Right hindlimb (tissue), 1 donor: ENCODE measurements at places on chromosomes 16 and 17.
A peak's percentile ranks its signal among the peaks of the same experiment; 100 is the strongest.

DNA sequence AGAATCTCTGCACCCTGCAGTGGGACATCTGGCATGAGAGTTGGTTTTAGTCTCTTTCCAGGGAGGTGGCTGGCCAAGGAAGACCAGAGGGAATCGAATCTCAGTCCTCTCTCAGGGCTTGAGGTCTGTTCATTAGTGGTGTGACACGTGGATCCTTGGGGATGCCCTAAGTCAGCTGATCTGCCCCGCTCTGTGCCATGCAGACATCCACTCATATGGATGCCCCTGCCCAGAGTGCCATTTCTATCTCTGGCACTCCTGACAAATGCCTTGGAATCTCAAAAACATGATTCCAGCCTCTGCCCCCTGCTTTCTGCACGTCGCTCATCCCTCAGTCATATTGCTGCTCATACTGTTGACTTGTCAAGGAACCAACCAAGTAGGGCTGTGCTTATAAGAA is 38.8 kb downstream of the WSCD1 start:
- DNase-seq = no peak

GRCh38 chr17:10318535-10318934 is 54.3 kb downstream of the MYH13 start:
- no peak for DNase-seq

GRCh38 chr17:45780921-45781320 is 3.2 kb upstream of the CRHR1 start:
- no peak for DNase-seq

- peak; percentile 80 for DNase-seq
Observed at GRCh38 chr16:67451061-67451703, 20.3 kb downstream of the HSD11B2 start.
